Muscle of arm (tissue), 14 donors: ENCODE measurements at places on chromosomes 5 and 9. TPM values are rescaled to one million over a fixed set of nuclear protein-coding genes. Genes with fewer than 3 reads are reported as not detected.

Gene HTR4
- not detected for polyA plus RNA-seq

GRCh38 chr5:53318303-53318702, 162.1 kb upstream of the FST start:
- DNase-seq: no peak

- DNase-seq: no peak
Measured at GRCh38 chr9:134065612-134066419, 2.0 kb downstream of the BRD3 start.

DNA sequence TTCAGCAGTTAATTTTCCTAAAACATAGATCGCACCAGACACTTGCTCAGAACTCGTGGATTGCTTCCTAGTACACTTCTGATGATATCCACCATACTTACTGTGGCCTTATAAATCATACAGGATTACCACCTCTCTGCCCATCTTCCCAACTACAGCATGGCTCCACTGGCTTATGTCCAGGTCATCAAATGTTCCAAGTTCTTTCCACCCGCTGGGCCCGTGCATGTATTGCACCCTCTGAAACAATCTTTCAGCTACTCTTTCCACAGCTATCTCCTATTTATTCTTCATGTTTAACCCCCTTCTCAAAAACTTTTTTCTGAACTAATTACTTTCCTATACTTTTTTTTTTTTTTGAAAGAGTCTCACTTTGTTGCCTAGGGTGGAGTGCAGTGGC, 18.5 kb downstream of the FBXW2 start:
- DNase-seq: no peak

GRCh38 chr5:124752854-124753720, 6.6 kb upstream of the ZNF608 start:
- no peak for DNase-seq

Gene LCN9
- not detected for polyA plus RNA-seq

DNA sequence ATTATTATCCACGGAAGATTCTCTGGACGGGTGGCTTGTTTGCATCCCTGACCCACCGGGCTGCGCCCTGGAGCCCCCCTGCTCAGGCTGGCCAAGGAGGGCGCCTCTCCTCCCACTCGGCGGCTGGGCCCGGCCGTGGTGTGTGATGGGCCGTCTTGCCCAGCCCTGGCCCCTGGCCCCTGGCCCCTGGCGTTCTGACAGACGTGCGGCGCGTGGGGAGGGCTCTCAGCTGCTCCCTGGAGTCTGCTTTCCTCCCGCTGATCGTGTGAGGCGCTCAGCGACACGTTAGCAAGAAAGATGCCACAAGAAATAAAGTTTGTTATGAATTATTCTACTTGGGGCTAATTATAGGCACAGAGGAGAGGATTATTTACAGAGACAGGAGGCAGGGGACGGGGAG, 33.3 kb downstream of the UNC5A start:
- DNase-seq: no peak

- no peak for DNase-seq
Measured at GRCh38 chr5:130279386-130279785, 375.1 kb downstream of the CHSY3 start.

Gene NR6A1
- polyA plus RNA-seq: 0.62 TPM

DNA sequence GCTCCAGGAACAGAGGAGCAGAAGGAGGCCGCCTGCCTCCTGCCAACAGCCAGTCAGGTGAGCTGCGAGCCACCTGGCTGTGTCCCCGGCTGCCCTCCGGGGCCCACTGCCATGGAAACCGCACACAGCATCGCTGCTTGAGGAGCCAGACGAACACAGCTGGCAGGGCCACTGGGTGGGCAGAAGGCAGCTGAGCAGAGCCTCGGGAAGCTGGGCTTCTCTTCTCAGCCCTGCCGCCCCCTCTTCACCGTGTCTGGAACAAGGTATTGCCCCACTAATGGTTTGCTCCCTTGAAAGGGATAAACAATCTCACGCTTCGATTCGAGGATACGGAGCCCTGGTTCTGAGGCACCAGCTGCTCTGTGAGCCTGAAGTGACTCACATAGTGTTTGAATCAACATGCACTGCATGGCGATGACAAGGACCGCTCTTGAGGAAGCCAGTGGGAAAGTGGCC, 63.7 kb upstream of the RUFY1 start:
- DNase-seq: no peak

GRCh38 chr5:1959725-1960581, 77.2 kb upstream of the IRX4 start:
- DNase-seq: no peak

Gene MSX2
- polyA plus RNA-seq: 0.73 TPM

DNA sequence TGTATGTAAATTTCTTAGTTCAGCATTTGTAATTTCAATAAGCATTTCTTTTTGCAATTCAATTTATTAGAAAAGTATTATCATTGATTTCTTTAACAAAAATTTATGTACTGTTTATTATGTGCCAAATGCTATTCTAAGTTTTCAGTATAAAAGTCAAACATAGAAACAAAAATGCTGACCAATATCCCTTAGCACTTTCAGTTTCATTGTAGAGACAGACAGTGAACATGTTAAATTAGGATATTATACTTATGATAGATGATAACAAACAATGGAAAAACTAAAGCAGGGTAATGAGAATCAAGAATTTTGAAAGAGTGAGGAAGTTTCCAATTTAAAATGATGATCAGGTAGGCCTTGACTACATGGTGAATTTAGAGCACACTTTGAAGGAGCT, 1106.0 kb downstream of the TAF11L14 start:
- DNase-seq: no peak

DNA sequence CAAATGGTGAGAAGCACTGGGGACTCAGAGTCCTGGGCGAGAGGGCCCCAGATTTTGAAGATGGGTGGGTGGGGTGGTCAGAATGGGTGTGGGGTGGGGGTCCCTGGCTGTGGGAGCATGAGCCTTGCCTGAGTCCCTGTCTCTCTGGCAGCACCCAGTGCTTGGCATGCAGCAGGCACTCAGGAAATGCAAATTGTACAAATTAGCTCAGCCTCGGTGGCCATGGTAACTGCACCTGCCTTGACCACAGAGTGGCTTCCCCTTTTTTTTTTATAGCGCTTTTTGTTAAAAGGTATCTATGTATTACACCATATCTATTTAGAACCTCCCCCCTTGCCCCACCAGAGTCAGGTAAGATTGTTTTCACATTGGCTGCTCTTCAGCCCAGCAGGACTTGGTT, 19.2 kb upstream of the PITX1 start:
- DNase-seq: no peak

DNA sequence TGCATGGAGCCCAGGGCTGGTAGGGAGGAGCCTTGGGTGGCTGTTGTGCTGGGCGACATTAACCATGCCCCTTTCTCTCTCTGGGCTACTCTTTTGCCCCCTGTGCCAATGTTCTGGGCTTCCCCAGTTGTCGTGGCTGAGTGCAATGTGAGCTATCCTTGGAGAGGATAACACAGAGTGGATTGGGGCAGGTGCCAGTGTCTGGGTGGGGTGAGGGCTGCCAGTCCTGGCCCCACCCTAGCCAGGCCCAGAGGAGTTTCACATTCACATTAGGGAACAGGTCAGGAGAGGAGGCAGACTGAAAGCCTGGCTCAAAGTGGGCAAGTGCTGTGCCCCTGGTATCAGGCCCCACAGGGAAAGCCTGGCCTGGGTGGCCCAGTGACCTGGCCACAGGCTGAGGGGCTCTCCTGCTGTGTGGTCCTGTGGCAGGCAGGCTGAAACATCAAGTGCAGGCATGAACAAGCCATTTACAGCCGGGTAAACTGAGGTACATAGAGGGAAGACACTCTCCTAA, 7.5 kb upstream of the NDST1 start:
- no peak for DNase-seq

Gene STOML2
- polyA plus RNA-seq: 70.4 TPM
